Activated gamma-delta T cell (primary cell): ENCODE measurements at places on chromosomes 6 and 20.

- no peak for DNase-seq
These were observed 154.3 kb downstream of the MRPL14 start for GRCh38 chr6:43972913-43973300.

DNA sequence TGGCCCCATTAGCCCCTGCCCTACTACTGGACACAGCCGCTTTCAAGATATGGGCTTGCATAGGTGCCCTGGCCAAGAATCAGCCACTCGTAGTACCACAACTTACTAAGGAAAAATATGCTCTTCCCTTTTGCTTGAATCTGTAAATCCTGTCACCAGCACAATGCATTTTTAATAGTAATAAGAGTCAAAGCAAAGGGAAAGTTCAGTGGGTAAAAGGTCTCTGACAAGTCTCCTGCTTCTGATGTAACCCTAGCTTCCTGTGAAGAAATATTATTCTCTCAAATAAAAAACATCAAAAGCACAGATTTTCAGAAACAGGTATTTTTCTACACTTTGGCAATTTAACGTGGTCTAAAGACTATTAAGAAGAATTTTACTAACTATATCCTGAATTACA, 373.8 kb downstream of the GJA1 start:
- no peak for DNase-seq

DNA sequence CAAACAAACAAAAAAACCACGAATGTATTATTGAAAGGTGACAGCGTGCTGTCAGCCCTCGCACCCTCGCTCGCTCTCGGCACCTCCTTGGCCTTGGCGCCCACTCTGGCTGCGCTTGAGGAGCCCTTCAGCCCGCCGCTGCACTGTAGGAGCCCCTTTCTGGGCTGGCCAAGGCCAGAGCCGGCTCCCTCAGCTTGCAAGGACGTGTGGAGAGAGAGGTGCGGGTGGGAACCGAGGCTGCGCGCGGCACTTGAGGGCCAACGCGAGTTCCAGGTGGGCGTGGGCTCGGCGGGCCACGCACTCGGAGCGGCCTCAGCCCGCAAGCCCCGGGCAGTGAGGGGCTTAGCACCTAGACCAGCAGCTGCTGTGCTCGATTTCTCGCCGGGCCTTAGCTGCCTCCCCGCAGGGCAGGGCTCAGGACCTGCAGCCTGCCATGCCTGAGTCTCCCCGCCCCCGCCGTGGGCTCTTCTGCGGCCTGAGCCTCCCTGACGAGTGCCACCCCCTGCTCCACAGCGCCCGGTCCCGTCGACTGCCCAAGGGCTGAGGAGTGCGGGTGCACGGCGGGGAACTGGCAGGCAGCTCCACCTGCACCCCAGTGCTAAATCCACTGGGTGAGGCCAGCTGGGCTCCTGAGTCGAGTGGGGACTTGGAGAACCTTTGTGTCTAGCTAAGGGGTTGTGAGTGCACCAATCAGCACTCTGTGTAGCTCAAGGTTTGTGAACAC, 20.9 kb upstream of the MBOAT1 start:
- DNase-seq: no peak

DNA sequence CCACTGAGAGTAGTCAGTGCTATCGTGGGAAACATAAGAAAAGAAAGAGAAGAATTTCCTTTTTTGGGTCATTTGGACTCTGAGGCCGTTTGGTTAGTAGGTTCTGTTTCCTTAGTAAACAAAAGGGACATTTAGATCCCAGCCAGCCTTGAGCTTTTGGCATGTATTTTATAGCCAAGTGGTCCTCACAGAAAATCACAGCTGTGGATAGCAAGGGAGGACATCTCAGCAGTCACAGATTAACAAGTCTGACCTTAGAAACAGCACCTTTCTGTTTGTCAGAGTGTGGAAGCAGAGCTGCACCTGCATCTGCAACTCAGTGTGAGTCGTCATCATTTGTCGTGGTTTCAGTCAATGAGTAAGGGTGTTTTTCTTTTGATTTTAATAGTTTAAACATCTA, 40.5 kb downstream of the FAM120B start:
- DNase-seq: no peak

DNA sequence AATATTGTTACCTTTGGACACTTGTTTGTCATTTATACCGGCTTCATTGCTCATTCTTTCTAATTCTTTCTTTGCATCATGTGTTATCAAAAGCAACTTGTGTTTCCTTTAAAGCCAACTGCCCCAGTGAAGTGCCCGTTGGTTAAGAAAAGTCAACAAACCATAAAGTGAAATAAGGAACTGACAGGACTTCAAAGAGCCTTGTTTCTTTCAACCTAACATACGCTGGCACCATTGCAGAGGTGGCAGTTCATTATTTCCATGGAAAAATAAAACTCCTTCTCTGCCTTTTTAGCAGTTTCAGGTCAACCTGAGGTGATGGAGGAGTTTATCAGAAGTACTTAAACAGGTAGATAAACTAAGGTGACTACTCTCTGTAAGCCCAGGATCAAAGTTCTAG, 28.8 kb downstream of the FERMT1 start:
- no peak for DNase-seq
